ENCODE measurements at places on chromosomes 6 and 20.
A peak's percentile ranks its signal among the peaks of the same experiment; 100 is the strongest.

DNA sequence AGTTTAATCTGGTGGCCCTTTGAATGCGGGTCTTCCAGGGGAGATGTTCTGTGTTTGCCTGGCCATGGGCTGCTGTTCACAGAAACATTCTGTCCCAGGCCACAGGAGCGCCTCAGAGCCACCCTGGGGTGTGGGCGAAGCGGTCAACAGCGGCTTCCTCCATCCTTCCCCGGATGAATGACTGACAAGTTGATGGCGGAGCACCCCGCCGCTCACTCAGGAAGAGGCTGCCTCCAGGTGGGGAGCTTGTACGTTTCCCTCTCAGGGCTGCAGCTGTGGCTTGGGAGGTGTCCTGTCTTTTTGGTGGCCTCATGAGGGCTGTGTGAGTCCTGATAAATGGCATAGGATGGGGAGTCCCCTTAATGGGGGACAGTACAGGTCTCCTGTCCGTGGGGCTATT is 178.4 kb downstream of the NRN1 start:
- no peak for DNase-seq

- no peak for DNase-seq
Measured at GRCh38 chr6:80197474-80197873, 91.0 kb downstream of the BCKDHB start.

GRCh38 chr6:139474145-139475108 is 100.0 kb upstream of the CITED2 start:
- DNase-seq: no peak

GRCh38 chr20:24718696-24719095 is 230.4 kb upstream of the CST7 start:
- DNase-seq: no peak

DNA sequence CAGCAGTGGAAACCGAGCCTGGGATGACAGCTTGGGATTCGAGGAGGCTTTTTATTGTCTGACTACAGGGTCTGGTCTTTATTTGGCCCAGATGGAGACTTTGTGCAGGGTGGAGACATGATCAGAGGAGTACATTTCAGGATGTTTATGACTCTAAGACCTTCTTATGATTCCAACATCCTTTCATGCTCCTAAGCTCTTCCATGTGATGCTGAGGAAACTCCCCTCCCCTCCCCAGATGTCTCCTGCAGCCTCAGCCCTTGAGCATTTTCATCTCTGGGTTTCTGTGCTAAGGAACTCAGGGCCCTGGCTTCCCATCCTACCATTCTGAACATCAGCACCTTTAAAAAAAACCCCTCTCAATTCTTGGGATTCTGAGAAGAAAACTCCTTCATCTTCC is 186.6 kb downstream of the SOX4 start:
- no peak for DNase-seq

GRCh38 chr6:34143884-34144580 is 1.9 kb downstream of the GRM4 start:
- peak; percentile 37 for DNase-seq

GRCh38 chr6:7649037-7649810 is 59.2 kb downstream of the SNRNP48 start:
- no peak for DNase-seq

GRCh38 chr6:69673298-69673697 is 123.5 kb downstream of the LMBRD1 start:
- DNase-seq: no peak

DNA sequence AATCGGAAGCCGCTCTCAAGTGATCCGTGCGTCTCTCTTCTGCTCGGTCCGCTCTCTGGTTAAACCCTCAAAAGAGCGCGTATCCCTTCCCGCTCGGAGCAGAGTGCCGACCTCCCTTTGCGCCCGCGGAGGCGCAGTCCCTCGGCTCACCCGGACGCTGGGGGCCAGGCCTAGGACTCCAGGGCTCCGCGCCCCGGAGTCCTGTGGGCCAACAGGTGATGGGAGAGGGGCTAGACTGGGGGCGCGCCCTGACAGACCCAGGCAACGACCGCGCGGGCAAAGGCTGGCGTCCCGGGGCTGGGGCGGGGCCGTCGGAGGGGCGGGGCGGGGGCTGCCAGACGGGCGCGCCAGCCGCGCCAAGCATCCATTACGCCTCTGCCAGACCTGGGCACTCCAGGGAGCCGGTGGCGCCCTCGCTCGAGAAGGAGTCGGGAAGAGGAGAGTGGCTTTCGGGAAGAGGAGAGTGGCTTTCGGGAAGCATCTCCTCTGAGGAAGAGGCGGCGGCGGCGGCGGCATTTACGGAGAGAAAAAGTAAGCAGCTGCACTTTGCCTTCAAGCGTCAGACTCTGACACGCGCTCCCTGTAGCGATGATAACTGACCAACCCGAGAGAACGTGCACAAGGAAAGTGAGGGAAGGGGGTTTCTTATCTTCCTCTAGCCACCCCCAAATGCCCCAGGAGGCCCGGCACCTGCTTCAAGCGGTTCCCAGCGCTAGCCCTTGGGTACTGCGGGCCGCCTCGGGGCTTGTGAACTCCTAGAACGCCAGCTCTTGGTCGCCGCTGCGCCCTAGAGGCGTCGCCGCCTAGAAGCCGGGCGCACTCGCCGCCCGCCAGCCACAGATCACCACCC is 2.6 kb downstream of the EPHA7 start:
- DNase-seq: no peak

DNA sequence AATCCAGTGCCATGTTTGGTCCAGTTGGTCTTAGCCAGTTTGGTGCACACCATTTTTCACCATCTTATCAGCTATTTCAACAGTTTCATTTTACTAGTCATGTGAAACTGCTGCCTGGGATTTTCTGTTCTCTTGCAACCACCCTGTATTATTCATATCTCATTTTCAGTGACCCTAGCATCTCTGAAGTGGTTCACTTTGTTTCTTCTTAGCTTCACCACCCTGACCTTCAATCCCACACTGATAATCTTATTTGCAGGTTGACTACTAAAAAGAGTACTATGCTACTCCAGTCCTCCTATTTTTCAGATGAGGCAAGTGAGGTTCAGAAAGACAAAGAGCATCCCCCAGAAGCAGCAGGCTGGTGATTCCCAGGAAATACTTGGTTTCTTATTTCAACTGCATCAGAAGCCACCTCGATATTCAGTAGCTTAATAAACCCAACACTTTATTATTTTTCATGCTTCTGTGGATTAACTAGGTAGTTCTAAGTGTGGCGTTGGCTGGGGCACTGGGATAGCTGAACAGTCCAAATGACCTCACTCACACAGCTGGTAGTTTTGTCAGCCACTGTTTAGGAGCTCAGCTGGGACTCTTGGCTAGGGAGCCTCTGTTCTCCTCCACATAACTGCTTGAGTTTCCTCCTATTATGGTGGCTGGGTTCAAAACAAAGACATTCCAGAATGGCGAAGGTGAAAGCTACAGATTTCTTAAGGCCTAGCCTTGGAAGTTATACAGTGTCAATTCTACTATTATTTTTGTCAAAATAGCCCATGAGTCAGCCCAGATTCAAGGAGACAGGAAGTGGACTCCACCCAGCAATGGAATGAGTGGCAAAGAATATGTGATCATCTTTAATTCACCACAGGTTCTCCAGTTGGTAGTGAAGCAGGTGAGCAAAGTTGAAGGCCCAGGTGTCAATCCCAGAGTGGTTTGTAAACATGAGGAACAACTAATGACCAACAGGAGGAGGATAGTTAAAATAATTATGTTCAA is 40.6 kb downstream of the BPIFB4 start:
- DNase-seq: no peak

DNA sequence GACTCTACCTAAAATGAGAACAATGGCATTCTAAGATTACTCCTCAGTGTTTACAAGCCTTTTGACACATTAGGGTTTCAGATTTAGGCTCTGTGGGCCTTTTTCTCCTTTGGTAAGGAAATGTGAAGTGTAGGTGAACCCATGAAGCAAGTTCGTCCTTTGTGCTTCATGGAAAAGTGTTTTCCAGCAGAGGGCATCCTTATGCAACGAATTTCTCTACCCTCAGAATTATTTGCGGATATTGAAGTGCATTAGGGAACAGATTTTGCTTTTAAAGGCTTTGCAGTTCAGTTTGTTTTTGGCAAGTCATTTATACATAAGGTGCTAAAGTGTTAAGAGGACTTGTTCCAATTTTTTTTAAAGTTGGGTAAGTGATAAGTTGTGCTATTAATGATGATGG is 55.7 kb upstream of the FERMT1 start:
- no peak for DNase-seq

GRCh38 chr6:107435798-107436197 is 23.6 kb downstream of the PDSS2 start:
- DNase-seq: no peak

- DNase-seq: no peak
Measured at GRCh38 chr20:43776691-43777090, 49.9 kb upstream of the GTSF1L start.

GRCh38 chr6:2935566-2936291 is 32.6 kb upstream of the SERPINB9 start:
- DNase-seq: no peak

DNA sequence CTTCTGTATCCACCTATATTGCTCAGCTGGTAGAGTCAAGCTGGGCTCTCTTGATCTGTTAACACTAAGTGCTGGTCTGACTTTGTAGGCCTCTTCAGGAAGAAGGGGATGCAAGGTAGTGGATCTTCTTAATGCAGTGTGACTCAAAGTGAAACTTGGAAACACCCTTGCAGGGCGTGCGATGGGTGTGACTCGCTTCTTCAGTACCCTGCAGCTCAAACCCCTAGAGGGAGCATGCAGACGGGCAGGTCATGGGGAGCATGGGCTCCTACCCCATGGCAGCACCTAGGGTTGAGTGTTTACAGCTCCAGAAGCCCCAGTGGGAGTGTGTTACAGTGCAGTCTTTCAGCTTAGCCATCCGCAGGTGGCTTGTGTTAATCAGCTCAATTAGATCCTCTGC is 757 bp upstream of the SAMD3 start:
- peak; percentile 31 for DNase-seq

GRCh38 chr6:63504777-63505384 is 67.4 kb upstream of the LOC128125822 start:
- no peak for DNase-seq

GRCh38 chr6:128131036-128131435 is 230.2 kb upstream of the THEMIS start:
- no peak for DNase-seq

Measured in stimulated activated CD8-positive, alpha-beta memory T cell treated with anti-CD3 and anti-CD28 coated beads, Interleukin-12 subunit alpha, Interleukin-12 subunit beta, amount 100 ng/mL, for 4 hours (primary cell).